ENCODE measurements at places on chromosomes 11 and 22.

- no peak for DNase-seq
These were observed 28.2 kb downstream of the JHY start for GRCh38 chr11:122910775-122911174.

GRCh38 chr11:33722590-33723234 is 13.5 kb downstream of the CD59 start:
- DNase-seq = no peak

DNA sequence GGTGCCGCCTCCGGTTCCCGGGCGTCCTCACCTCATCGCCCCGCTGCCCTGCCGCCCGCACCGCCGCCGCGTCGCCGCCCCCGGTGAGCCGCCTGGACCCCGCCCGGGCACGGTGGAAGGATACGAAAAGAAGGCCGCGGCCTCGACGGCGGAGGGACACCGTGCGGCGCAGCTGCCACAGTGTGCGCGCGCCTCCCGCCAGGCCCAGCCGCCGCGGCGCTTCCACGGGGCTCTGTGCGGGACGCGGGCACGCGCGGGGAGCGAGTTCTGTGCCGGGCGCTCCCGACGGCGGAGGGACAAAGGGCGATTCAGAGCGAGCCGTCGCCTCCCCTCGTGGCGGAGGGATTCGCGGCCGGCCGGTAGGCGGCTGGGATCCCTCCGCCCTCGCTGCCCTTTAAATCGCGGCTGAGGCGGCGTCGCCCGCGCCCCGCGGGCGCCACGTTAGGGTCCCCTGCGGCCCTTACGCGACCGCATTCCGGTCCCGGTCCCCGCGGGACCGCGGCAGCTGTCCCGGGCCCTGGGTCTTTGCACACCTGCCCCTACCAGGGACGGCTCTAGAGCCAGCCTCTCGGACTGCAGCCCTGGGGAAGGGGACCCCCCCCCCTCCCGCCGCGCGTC is 568 bp upstream of the KMT5B start:
- peak; percentile 71 for DNase-seq

DNA sequence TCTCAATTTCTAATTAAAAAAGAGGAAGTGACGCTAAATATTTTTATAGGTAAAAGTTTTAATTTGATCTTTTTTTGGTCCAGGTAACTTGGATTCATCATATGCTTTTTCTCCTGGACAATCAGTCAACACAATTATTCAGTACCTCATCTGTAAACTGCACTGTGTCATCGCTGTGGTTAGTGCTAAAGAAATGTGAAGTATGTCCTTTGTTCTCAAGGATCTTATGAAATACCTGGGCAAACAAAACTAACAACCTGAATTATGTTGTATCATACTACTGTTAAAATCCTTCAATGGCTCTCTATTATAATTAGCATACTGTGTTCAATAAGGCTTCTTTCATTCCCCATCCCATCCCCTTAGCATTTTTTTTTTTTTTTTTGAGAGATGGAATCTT is 19.9 kb upstream of the SCN3B start:
- no peak for DNase-seq

GRCh38 chr11:118212131-118212725 is 12.6 kb downstream of the JAML start:
- DNase-seq = no peak

DNA sequence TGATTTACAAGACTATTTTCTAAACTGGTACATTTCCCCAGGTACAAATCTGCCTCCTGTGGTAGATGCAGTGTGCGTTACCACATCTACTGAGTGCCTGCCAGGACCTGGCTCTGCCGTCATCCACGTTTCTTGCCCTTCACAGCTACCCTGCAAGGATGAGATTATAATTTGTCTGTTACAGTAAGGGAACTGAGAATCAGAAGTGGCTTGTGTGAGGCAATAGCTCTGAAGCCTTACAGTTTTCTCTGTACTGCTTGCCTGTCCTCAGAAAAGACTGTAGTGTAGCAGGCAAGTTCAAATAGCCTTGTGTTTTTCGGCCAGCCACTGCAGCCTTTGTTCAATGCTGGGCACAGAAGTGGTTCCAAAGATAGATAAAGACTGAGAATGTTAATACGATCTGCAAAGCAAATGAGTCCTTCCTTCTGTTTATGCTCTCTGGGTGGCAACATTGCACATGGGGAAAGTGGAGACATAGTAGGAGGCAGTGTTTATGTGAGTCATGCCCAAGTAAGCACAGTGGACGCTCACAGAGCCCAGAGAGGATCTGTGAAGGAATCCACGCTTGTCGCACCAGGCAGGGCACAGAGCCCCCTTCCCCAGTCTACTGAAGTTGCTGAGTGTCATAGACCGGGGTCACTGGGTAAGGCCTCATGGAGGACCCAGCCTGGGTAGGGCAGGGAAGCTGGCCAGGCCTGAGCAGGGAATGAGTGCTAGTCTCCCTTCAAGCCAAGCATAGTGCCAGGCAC is 49.1 kb downstream of the MICAL2 start:
- no peak for DNase-seq
